ENCODE measurements at places on chromosomes 5 and 9.

- DNase-seq: no peak
These were observed 107.4 kb downstream of the LMNB1 start for GRCh38 chr5:126884269-126884819.

GRCh38 chr9:91736311-91736710 is 213.7 kb downstream of the ROR2 start:
- DNase-seq: no peak

DNA sequence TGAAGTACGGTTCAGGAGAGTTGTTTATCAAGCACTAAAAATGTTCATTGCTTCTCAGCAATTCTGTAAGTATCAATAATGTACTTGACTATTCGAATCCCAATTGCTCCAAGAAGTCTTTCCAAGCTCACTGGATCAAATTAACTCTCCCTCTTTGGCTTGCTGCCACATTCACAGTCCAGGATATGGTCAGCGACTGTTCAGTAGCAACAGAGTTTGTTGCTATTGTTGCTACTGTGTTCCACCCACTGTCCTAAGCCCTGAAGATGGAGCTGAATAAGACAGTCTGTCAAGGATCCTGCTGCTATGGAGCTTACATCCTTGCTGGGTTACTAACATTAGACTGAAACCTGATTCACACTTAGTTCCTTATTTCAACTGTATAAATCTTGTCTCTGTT is 110.8 kb downstream of the FGF10 start:
- DNase-seq: no peak

GRCh38 chr5:7246287-7246686 is 149.7 kb upstream of the ADCY2 start:
- DNase-seq: no peak

DNA sequence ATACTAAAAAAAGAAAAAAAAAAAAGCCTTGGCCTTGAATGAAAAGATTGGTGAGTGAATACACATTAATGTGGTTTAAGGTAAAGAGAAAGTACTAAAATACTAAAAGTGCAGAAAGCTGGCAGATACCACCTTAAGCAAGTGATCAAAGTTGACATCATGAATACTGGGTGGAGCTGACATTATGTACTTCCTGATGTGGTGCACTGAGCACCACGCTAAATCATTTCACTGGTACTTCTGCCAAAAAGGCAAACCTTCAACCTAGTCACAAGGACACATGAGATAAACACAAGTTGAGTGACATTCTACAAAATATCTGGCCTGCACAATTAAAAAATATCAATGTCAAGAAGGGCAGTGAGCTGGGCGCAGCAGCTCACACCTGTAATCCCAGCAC is 33.8 kb upstream of the PANK3 start:
- DNase-seq: no peak

- no peak for DNase-seq
These were observed 849.6 kb upstream of the DMAC1 start for GRCh38 chr9:8649160-8649559.
